GM23248 (cell line): ENCODE measurements at places on chromosomes 1 and 21. TPM values are rescaled to one million over a fixed set of nuclear protein-coding genes. Genes with fewer than 3 reads are reported as not detected.

DNA sequence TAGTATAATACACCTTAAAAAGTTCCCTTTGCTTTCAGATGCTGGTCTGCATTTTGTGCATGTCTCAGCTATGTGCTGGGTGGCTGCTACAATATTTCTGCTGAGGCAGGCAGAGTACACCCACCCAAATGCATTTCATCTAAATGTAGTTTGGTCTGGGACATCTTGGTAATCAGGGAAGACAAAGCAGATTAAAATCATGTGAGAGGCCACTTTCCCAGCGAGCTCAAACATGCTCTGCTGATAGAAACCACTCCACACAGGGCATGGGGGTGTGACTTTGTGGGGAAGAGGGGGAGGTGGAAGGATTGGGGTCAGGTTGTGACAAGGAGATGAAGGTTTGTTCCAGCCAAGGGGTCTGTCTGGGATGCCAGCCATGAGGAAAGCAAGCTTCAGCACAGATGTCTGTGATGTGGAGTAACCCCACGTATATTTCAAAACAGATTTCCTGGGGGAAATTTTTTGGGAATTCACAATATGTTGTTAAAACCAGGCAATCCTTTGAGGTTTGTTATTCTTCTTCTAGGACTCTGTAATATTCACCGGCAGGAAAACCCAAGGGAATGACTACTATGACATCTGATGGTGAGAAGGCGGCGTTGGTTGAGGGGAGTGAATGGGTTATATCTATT lies 255.1 kb upstream of the FGGY start:
- H3K4me1 ChIP-seq: peaks cover 49% of the 10 kb centered on the region
- peak; percentile 32 for DNase-seq
- no peak overlapping the region for H3K4me3 ChIP-seq
- no peaks in the 10 kb centered on the region for H3K36me3 ChIP-seq
- H3K27ac ChIP-seq: peak overlapping the region; percentile 12

DNA sequence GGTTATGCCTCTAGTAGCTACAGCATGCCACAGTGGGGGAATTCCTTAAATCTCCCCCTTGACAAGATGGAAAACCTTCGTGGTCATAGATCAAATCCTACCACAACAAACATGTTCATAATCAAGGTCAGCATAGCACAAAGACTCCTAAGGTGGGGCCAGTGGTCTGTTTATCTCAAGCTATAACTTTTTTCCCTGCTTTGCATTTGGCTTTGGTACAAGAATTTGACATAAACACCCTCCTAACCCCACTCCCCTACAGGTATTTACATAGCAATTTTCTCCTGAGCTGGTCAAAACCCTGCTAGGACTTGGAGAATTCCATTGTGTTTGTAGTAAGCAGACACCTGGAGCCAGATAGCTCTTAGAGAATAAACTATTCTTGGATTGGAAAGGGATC lies 58.5 kb downstream of the HIVEP3 start:
- H3K27ac ChIP-seq: no peak overlapping the region
- DNase-seq: no peak
- H3K4me3 ChIP-seq: no peak overlapping the region

DNA sequence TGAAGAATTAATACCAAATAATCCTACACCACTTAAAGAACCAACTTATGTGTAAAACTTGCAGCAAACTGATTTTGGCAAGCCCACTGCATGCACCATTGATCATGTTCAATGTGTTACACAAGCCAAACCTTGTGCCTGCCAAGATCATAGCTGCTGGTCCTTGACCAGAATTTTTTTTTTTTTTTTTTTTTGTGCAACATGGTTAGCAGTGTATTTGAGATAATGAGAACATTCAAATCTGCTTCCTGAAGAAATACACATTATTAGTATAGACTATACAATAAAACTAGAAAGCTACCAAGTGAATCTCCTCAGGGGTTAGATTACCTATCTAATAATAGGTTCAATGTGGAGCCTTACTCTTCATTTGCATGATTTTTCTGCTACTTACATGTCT lies 421.0 kb downstream of the MRPL39 start:
- H3K36me3 ChIP-seq: no peaks in the 10 kb centered on the region
- H3K4me1 ChIP-seq: no peaks in the 10 kb centered on the region
- H3K27me3 ChIP-seq: no peaks in the 10 kb centered on the region

GRCh38 chr1:200336101-200336845 lies 73.6 kb downstream of the ZNF281 start:
- no peaks in the 10 kb centered on the region for H3K27me3 ChIP-seq
- no peaks in the 10 kb centered on the region for H3K36me3 ChIP-seq
- peak overlapping the region; percentile 64 for H3K27ac ChIP-seq
- H3K4me3 ChIP-seq: peak overlapping the region; percentile 19; the same call in 1 of the 2 replicates

DNA sequence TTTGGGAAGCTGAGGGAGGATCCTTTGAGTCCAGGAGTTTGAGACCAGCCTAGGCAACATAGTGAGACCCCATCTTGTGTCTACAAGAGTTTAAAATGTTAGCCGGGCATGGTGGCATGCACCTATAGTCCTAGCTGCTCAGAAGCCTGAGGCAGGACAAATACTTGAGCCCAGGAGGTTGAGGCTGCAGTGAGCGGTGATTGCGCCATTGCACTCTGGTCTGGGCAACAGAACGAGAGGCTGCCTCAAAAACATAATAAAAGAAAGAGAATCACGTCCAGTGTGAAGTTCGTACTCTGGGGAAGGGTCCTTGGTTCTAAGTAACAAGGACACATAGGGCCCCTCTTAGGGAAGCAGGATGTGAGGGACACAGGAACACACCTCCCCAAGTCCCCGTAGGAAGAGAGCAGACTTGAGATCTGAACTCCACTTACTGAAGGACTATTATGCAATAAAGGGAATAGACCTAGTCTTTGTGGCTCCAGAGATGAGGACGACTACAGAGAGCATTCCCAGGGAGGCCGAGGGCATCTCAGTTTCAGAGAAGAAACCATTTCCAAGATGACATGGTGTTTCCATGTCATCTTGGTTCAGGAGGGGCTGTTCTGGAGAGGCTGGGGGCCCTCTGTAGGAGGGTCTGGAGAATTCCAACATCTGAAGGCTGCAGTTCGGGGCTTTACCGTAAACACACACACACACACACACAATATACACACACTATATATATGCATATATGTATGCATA lies 10.8 kb upstream of the ENO1 start:
- H3K27ac ChIP-seq: peak overlapping the region; percentile 91
- H3K27me3 ChIP-seq: no peaks in the 10 kb centered on the region
- peak; percentile 81 for DNase-seq
- H3K36me3 ChIP-seq: no peaks in the 10 kb centered on the region
- H3K4me3 ChIP-seq: peak overlapping the region; percentile 47

DNA sequence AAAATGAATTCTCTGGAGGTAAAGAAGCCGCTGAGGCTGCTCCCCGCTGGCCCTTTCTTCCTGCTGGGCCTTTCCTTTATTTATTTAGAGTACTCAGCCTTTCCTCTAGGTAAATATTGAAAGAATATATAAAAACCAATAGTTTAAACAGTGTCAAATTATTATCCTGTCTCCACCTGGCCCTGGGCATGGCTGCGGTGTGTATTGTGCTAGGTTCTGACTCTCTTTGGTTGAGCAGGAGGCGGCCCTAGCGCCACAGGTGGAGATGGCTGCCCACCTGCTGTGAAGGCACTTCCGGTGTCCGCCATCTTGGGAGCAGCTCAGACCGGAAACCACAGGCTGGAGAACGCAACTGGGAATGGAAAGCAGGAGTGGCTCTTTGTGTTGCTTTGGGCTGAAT lies 29.0 kb upstream of the CLDN14 start:
- no peaks in the 10 kb centered on the region for H3K27me3 ChIP-seq
- 0 out of 2 replicates have a peak, but pooled peaks cover 4% of the 10 kb centered on the region for H3K4me1 ChIP-seq
- no peak overlapping the region for H3K4me3 ChIP-seq
- H3K27ac ChIP-seq: no peak overlapping the region
- DNase-seq: no peak

DNA sequence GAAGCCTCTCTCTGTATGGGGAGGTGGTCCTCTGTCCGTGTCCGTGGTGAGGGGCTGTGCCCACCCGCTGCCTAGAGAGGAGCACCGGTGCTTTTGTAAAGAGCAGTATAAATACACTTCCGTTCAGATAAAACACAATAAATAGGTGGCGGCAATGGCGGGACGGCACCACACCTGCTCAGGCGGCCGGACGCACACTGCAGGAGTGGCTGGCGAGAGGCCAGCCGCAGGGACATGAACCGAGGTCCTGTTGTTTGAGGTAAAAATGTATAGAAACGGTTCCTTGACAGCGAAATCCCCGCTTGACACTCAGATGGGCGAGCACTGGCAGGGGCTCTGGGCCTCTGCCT lies 40.8 kb downstream of the KRTAP10-1 start:
- H3K4me3 ChIP-seq: no peak overlapping the region
- H3K27me3 ChIP-seq: peaks cover 14% of the 10 kb centered on the region
- H3K4me1 ChIP-seq: no peaks in the 10 kb centered on the region
- H3K36me3 ChIP-seq: no peaks in the 10 kb centered on the region

GRCh38 chr1:244150071-244150470 lies 99.0 kb downstream of the ZBTB18 start:
- H3K27me3 ChIP-seq: no peaks in the 10 kb centered on the region
- no peak overlapping the region for H3K4me3 ChIP-seq
- peak; percentile 59 for DNase-seq
- H3K4me1 ChIP-seq: no peaks in the 10 kb centered on the region
- no peaks in the 10 kb centered on the region for H3K36me3 ChIP-seq
- H3K27ac ChIP-seq: no peak overlapping the region

GRCh38 chr1:154490317-154490716 lies 11.7 kb upstream of the TDRD10 start:
- no peak overlapping the region for H3K4me3 ChIP-seq
- DNase-seq: no peak
- no peak overlapping the region for H3K27ac ChIP-seq
- H3K4me1 ChIP-seq: no peaks in the 10 kb centered on the region

GRCh38 chr21:43781846-43782245 lies 5.7 kb upstream of the CSTB start:
- H3K4me3 ChIP-seq: no peak overlapping the region
- H3K27ac ChIP-seq: no peak overlapping the region
- no peaks in the 10 kb centered on the region for H3K27me3 ChIP-seq
- H3K4me1 ChIP-seq: no peaks in the 10 kb centered on the region
- DNase-seq: no peak
- no peaks in the 10 kb centered on the region for H3K36me3 ChIP-seq

DNA sequence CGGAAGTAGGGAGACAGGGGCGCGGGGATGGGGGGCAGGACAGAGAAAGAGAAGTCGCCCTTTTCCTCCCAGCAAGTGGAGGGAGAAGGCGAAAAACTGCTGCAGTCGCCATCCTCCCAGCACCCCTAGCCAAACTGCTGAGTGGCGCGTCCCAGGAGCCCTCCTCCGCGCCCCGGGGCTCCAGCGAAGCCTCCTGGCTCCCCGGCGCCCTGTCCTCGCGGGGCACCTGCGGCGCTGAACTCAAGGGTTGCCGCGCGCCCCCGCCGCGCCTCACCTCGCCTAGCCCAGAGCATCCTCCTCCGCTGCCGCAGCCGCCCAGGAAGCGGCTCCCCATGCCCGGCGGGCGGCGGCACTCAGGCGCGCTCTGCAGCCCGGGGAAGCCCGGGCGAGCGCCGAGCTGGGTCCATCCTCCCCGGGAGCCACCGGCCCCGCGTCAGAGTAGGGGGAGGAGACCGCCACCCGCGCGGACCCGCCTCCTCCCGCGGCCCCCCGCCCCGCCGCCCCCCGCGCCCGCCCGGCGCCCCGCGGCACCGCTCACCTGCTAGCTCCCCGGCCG lies at the start of gene DAB1:
TSS of gene DAB1 (minus strand) at position 405 of the 556 bp plus-strand sequence. CDS start 133,030 bp downstream, outside the sequence.
- H3K27ac ChIP-seq: no peak within 1 kb of the TSS
- peaks cover 70% of the 10 kb centered on the region for H3K27me3 ChIP-seq
- peak within 1 kb of the TSS; percentile 68 for H3K4me3 ChIP-seq
- DNase-seq: peak; percentile 43
- H3K4me1 ChIP-seq: no peaks in the 10 kb centered on the region

- no peak overlapping the region for H3K4me3 ChIP-seq
- peak; percentile 85 for DNase-seq
- H3K27me3 ChIP-seq: 0 out of 2 replicates have a peak, but pooled peaks cover 5% of the 10 kb centered on the region
- H3K27ac ChIP-seq: peak overlapping the region; percentile 32; the same call in 1 of the 2 replicates
- H3K36me3 ChIP-seq: no peaks in the 10 kb centered on the region
Measured at GRCh38 chr1:218735436-218736032, 390.4 kb downstream of the TGFB2 start.

DNA sequence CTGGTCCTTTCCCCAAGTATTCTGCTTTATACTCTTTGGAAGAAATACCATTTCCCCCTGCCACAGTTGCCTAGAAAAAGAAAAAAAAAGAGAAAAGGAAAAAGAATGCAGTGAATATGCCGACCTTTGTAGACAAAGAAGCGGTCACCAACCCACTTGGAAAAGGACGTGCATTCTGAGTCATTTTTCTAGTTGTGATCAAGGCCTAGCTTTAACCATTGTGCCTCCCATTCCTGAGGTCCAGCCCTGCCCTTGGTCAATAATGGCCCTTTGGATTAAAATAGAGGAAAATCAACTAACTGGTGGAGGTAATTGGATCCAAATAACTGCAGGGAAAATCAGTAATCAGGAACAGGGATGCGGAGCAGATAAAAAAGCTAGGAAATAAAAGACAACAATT lies 24.8 kb downstream of the S1PR1 start:
- H3K27ac ChIP-seq: no peak overlapping the region
- no peak for DNase-seq
- H3K27me3 ChIP-seq: no peaks in the 10 kb centered on the region
- H3K4me1 ChIP-seq: peaks cover 27% of the 10 kb centered on the region
- H3K4me3 ChIP-seq: no peak overlapping the region
- no peaks in the 10 kb centered on the region for H3K36me3 ChIP-seq

DNA sequence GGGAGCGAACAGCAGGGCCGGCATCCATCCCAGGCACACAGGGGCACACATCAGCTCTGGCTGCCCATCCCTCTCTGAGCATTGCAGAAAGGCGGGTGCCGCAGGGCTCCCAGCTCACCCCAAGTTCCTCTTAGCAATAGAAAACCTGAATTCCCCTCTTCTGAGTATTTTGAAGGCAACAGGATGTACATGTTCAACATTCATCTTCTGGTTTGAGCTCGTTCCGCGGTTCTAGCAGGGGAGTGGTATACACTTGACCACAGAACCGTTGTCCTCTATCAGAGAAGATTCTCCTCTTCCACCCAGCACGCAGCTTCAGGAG lies 23.6 kb downstream of the ACTA1 start:
- no peaks in the 10 kb centered on the region for H3K36me3 ChIP-seq
- DNase-seq: no peak
- H3K4me3 ChIP-seq: no peak overlapping the region
- H3K27me3 ChIP-seq: peaks cover 49% of the 10 kb centered on the region
- no peak overlapping the region for H3K27ac ChIP-seq
- peaks cover 8% of the 10 kb centered on the region for H3K4me1 ChIP-seq

- H3K4me3 ChIP-seq: no peak overlapping the region
- no peak overlapping the region for H3K27ac ChIP-seq
- no peaks in the 10 kb centered on the region for H3K36me3 ChIP-seq
- no peaks in the 10 kb centered on the region for H3K27me3 ChIP-seq
Measured at GRCh38 chr21:34923202-34923601, 125.9 kb downstream of the RUNX1 start.

GRCh38 chr1:198903203-198903602 lies 264.4 kb downstream of the PTPRC start:
- no peaks in the 10 kb centered on the region for H3K36me3 ChIP-seq
- H3K4me3 ChIP-seq: no peak overlapping the region
- peaks cover 29% of the 10 kb centered on the region for H3K4me1 ChIP-seq
- no peak for DNase-seq
- no peak overlapping the region for H3K27ac ChIP-seq

ZNF695 gene
- polyA plus RNA-seq: 1.1 and 2.0 TPM in 2 replicates

OR10K2 gene
- polyA plus RNA-seq: not detected in 2 replicates

CDC73 gene
- 50.9 and 57.0 TPM in 2 replicates for polyA plus RNA-seq

PM20D1 gene
- polyA plus RNA-seq: 0.11 TPM in 1 of 2 replicates, not detected in the other

MAP10 gene
- 1.5 and 1.7 TPM in 2 replicates for polyA plus RNA-seq

FALEC gene
- polyA plus RNA-seq: 0.49 and 0.71 TPM in 2 replicates

HRNR gene
- 0.05 TPM in 1 of 2 replicates, not detected in the other for polyA plus RNA-seq
